ENCODE measurements at places on chromosomes 7 and 10.

DNA sequence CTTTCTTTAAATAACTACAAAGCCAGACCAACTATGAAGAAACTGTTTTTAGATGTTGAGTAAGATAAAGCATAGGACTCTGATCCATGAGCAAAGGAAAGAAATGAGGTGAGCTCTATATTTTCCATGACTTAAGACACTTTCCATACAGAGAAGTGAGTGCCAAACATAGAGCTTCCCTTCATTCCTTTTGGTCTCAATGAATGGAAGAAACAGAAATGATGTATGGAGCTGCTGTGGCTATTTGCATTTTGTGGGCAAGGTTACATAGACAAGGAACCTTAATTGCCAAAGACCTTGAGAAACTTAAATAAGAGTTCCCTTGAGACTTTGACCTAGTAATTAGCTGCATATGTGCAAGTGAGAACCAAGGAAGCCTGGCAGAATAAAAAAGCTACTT, 1152.2 kb downstream of the XPNPEP1 start:
- DNase-seq, result no peak

GRCh38 chr7:155295511-155295910, 2.2 kb upstream of the INSIG1 start:
- no peak for DNase-seq

- no peak for DNase-seq
These were observed 18.1 kb downstream of the PRKG1 start for GRCh38 chr10:51092402-51092801.

DNA sequence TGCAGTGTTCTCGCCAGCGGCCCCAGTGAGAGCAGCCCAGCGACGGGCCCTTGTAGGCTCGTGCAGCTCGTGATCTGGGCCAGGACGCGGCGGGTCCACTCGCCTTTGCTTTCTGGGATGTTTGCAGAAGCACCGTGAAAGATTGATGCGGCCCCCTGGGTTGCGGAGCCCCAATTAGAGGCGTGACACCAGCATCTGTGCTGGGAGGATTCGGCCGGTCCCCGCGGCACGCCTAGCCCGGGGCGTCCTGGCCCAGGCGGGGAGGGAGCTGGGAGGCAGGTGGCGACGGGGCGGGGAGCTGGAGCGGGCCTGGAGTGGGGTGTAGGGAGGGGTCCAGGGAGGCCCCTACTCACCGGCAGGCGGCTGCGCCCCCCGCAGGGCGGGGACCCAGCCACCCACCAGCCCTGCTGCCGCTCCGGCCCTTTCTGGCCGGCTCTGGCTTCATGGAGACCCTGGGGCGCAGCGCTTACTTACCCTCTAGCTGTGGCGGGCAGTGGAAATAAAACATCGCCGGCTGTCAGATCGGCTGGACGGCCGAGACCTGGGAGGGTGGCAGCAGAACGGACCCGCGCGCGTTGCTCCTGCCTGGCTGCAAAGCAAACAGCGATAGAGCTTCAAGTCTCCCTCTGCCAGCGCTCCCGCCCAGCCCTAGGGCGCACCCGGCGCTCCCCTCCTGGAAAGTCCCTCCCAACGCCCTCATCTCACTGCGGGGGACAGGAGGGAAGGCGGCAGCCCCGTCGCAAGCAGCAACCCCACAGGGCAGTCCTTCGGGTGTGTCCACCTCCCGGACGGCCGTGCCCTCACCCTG, 752 bp downstream of the DRGX start:
- no peak for DNase-seq

GRCh38 chr7:19290968-19291367, 145.7 kb upstream of the FERD3L start:
- no peak for DNase-seq

- no peak for DNase-seq
These were observed 4.1 kb upstream of the NT5C2 start for GRCh38 chr10:103197174-103197573.
